ENCODE measurements at places on chromosomes 6 and 20. TPM values are rescaled to one million over a fixed set of nuclear protein-coding genes. Genes with fewer than 3 reads are reported as not detected.

Gene ANKRD66
- not detected for total RNA-seq

Gene ENPP4
- 6.4 TPM for total RNA-seq

Gene HLA-DRB1
- not detected for total RNA-seq

Gene KCNB1
- not detected for total RNA-seq
